ENCODE measurements at places on chromosomes 3 and 15.
A peak's percentile ranks its signal among the peaks of the same experiment; 100 is the strongest.

- DNase-seq = no peak
Observed at GRCh38 chr3:21056293-21056692, 694.7 kb downstream of the ZNF385D start.

DNA sequence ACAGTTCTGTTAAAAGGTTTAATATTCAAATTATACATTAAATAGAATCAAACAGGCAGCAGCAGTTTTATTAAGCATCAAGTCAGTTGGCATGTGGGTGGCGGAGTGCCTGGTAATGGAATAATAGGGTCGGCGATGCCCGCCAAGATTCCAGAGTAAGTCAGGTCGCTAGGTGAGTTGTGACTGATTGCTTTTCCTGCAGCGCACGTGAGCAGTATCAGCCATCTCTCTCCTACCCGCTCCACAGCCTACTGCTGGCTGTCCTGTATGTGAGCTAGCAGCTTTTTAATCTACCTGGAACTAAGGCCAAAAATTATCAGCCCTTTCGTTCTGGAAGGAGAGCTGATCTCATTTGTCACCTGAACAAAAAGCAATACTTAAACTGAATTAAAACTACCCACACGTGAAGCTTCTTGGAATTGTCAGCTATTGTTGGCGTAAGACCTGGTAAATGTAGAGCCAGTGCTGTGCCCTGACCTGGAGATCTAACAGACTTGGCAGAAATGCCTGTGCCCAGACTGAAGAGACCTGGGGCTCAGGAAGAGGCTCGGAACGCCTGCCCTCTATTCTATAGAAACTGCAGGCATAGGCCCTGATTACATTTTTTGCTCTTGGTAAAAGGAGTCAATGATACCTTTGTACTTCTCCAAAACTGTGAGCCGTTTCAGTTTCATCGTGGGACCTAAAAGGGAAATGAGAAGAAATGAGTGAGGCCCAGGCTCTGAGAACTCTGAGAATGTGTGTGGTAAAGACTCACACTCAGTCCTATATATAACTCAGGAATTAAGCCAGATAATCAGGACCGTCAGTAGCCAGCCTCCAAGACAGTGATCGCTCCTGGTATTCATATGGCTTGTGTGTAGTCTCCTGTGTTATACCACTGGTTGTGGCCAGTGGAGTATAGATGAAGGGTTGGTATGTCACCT, 21.9 kb downstream of the IDH3A start:
- peak; percentile 59 for DNase-seq

DNA sequence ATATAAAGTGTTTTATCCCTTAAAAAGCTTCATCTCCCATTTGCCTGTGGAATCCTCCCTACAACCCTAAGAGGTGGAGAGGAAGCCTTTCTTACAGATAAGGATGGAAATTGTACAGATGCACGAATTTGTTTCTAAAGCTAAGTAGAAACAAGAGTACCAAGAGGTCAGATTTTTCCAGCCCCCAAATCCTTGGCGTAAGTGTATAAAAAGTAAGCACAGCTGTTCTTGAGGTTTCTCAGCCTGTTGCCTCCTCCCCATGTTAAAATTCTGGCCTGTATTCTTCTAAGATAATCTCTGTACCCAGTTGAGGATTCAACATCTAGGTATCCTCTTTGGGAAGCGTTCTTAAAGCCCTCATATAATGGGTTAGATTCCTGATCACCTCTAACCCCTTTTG, 34.9 kb downstream of the RAB7A start:
- DNase-seq = no peak

DNA sequence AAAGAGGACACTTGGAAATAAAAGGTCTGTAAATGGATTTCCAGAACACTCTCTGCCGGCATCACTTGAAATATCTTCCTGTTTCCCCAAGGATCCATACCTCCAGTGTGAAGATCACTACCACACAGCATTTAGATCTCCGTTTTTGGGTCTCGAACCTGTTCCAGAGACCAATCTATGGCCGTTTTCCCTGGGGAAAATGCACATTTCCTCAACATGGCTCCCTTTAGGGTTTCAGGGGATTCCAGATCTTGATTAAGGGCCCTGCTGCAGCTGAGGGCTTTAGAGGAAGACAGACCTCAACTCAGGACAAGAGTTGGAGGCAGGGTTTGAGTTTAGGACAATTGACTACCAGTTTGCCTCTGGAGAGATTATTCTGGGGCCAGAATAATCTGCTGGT, 2.1 kb downstream of the CTSH start:
- DNase-seq = no peak

DNA sequence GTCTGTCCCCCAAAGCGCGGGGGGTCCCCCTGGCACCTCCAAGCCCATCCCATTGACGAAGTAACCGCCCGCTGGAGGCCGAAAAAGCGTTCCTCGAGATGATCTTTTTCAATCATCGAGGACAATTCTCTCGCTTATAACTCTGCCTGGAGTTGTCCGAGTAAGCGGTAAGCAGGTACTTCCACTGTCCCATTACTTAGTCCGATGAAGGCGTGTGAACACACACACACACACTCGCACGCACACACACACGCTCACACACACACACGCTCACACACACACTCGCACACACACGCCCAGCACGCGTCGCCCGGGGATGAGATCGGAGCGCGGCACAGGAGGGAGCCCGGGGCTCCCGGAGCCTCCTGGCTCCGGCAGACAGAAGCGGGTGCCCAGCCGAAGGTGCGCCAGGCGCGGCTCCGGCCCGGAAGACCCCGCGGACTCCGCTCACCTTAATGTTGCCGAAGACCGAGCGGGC, 430 bp downstream of the SLCO2A1 start:
- no peak for DNase-seq

Data from GM13976 (cell line).